Tibial nerve (tissue), 4 donors: ENCODE measurements at places on chromosomes 6 and 20. TPM values are rescaled to one million over a fixed set of nuclear protein-coding genes. Genes with fewer than 3 reads are reported as not detected.

The GFRA4 gene
- total RNA-seq, result not detected

DNA sequence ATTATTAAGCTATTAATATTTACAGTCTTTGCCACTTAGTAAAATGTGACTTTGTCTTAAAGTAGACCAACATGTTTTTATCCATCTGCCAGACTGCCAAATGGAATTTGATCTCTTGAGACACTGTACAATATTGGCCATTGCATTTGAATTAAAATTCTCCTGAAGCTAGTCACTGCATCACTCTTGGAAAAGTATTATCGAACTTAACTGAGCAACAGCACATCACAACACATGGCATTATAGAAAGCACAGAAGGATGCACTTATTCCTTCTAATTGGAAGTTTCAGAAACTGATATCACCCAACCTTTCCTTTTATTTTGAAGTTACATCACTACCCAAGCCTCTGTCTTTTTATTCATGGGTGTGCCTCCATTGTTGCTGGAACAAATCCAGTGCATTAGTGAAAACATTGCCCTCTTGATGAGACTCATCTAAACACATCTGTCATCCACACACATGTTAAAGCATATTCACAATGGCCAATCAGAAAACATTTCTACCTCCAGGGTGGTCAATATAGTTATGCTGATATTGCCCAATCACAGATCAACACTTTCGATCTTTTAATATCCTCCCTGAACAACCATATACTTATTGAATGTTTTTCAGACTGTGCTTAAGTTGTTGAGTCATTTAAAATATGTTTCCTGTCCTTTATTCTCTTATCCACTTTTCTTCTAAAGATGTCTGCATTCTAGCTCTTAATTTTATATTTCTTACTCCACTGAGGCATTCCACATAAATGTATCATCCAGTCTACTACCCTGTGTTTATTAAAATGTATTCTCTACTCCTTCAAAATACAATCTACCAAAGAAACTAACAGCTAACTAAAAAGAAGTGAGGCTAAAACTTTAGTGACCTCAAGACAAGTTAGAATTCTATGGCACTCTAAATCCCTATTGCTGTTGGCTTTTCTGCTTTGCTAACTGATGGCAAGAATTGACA is 535.0 kb downstream of the RFPL4B start:
- no peaks in the 10 kb centered on the region for H3K36me3 ChIP-seq
- no peak for DNase-seq
- no peak overlapping the region for H3K4me3 ChIP-seq
- H3K4me1 ChIP-seq, result peaks cover under 1% of the 10 kb centered on the region
- H3K27me3 ChIP-seq, result no peaks in the 10 kb centered on the region

GRCh38 chr6:75266716-75267291 is 17.8 kb downstream of the TMEM30A start:
- H3K4me3 ChIP-seq, result no peak overlapping the region
- peaks cover 27% of the 10 kb centered on the region for H3K36me3 ChIP-seq
- H3K27me3 ChIP-seq, result no peaks in the 10 kb centered on the region
- H3K27ac ChIP-seq, result no peak overlapping the region
- DNase-seq, result no peak
- no peaks in the 10 kb centered on the region for H3K4me1 ChIP-seq

- DNase-seq, result peak; percentile 35
- H3K27ac ChIP-seq, result peak overlapping the region; percentile 70
- H3K27me3 ChIP-seq, result no peaks in the 10 kb centered on the region
- H3K4me1 ChIP-seq, result peaks cover 81% of the 10 kb centered on the region
- no peaks in the 10 kb centered on the region for H3K36me3 ChIP-seq
- H3K4me3 ChIP-seq, result no peak overlapping the region
These were observed 22.7 kb downstream of the TFEB start for GRCh38 chr6:41712651-41713103.
